Transverse colon (tissue), 4 donors: ENCODE measurements at places on chromosomes 2 and 18.

- no peak for DNase-seq
Measured at GRCh38 chr2:46544581-46544980, 65.2 kb downstream of the TMEM247 start.

DNA sequence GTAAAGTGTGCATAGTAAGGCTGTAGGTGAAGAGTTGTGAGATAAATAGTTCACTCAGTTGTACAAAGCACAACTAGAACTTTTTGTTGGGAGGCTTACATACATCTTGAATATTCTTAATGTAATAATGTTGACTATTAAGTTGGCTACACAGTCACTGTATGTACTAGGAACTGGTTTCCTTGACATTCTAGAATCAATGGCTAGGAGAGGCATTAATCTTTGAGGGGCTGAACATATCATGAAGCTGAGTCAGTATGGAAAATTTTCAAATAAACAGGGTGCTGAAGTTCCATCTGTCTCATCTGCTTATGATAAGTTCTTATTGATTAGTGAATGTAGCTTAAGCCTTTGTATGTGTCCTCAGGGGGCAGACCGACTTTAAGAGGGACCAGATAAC lies 23.4 kb downstream of the METTL21A start:
- no peak for DNase-seq

DNA sequence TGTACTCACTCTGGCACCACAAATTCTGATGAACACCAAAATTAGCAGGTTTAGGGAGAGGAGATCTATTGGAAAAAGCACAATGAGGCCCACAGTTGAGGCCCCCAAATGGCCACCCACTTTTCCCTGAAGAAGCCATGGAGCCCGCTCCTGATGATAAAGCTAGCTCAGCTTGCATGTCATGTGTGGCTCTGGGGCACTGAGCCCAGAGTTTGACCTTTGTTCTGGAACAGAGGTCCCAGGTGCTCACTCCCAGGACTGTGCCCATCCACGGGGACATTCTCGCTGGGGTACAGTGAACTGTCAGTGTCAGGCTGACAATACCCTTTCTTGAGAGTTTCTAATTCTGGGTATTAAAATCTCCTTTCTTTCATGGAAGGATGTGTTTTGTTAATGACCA lies 36.2 kb downstream of the XDH start:
- no peak for DNase-seq

DNA sequence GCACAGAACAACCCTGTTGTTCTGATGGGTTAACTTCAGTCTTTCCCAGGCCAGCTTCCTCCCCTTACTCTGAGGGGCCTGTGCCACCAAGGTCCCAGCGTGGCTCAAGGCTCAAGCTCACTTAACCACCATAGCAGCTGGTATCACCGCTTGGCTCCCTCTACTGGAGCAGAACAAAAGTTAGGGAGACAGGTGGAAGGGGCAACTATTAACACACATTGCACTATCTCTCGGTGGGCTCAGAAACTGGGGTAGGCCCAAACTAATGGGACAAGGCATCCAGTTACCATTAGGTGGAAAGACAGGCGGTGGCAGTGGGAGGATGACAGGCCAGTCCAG lies 88.7 kb upstream of the ATL2 start:
- DNase-seq: peak; percentile 35

- DNase-seq: no peak
Measured at GRCh38 chr18:7779211-7779610, 212.1 kb downstream of the PTPRM start.

DNA sequence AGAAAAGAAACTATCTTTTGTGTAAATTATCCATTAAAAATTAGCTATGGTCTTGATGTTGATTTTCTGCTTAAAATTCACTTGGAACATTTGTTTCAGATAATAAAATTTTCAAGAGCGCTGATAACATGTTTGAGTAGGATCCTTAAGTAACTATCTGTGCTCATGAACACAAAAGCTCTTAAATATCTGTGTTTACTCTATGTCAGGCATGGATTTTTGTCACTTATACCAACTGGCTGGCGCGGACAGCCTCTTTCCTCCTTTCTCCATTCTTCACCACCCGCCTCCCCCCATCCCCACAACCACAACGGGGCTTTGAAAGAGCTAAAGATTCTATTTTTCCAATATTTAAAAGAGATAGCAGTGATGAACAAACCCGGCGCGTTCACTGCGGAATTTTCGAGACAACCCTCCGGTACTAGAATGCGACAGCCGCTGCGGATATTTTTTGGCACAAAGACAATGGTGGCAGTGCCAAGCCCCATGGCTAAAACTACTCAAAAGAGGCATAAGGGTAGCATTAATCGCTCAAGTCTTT lies 181.5 kb downstream of the TCF4 start:
- DNase-seq: no peak

GRCh38 chr2:239544918-239545465 lies 144.2 kb upstream of the HDAC4 start:
- no peak for DNase-seq

DNA sequence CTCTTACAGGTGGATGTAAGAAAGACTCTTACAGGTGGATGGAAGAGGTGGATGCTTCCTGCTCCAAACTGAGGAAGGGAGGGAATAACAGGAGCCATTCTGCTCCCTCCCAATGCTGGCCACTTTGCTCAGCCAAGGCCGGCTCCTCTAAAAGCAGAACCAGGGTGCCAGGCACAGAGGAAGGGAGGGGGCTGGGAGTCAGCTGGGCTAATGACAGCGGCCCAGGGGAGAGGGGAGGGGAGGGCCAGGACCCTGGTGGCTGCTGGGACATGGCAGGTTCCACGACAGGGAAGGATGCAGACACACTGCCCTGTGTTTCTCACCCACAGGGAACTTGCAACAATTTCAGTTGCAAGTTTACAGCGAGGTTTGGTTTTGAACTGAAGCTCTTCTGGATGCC lies 173.4 kb downstream of the ANAPC1 start:
- no peak for DNase-seq

DNA sequence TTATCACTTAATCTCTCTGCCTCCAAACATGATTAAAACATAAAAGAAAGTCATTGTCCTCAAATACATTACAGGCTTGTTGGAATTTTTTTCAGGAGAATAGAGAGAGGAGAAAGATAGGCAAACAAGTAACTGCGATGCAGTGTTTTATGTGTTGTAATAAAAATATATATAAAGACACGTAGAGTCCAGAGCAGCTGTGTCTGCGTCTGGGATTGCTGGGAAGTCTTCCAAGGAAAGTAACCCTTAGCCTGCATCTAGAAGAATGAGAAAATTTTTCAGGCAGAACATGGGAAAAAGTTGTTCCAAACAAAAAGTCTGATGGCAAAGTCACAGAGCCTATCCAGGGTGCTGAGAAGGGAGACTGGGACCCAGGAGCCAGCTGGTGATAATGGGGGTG lies 91.8 kb upstream of the ST6GAL2 start:
- no peak for DNase-seq

- no peak for DNase-seq
Measured at GRCh38 chr2:134136731-134137130, 117.1 kb upstream of the MGAT5 start.

DNA sequence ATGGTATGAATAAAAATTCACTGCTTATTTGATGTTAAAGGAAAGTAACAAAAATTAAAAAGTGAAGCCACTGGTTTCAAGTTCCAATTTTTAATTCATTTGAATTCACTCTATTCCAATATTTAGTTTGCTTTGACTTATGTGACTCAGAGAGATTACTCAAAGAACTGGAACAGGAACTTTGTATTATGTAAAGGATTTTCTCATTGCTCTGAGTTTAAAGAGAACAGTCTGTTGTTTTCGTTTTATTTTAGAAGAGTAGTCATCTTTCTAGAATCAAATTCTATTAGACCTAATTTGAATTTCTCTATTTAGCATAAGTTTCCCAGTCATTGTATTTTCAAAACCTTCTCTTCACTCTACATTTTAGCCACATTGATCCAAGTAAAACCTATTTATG lies 300.1 kb upstream of the SLC8A1 start:
- DNase-seq: no peak

GRCh38 chr2:112229348-112229747 lies 25.5 kb downstream of the ZC3H8 start:
- DNase-seq: no peak

DNA sequence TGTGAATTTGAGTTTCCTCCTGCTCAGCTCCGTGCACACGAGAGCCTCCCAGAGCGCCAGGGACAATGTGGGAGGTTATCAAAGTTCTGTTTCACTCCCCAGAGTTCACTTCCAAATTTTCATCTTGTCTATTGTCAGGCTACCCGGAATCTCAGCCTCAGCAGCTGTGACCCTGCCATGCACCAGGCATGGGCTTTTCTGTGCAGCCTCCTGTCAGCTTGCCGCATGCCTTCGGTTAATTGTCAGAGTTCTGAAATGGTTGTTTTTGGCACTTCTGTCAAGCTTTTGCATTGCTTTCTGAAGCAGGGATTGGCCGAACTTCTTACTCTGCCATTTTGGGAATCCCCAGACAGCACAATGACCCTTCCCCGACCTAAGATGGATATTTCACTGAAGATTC lies 60.4 kb downstream of the SH3YL1 start:
- no peak for DNase-seq

GRCh38 chr2:237181844-237182243 lies 96.2 kb downstream of the COPS8 start:
- no peak for DNase-seq

DNA sequence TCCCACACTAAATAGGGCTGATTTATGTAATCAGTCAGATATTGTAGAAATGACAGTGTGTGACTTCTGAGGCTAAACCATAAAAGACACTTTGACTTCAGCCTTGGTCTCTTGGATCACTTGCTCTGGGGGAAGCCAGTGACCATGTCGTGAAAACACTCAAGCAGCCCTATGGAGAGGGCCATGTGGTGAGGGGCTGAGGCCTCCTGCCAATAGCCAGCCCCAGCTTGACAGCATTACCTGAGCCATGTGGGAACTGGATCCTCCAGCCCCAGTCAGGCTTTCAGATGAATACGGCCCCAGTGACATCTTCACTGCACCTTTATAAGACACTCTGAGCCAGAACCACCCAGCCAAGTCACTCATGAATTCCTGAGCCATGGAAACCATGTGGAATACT lies 20.8 kb downstream of the TNS1 start:
- DNase-seq: no peak

GRCh38 chr2:35463805-35464596 lies 891.6 kb upstream of the CRIM1 start:
- DNase-seq: no peak

GRCh38 chr2:178422097-178422496 lies 28.9 kb downstream of the PRKRA start:
- DNase-seq: no peak

DNA sequence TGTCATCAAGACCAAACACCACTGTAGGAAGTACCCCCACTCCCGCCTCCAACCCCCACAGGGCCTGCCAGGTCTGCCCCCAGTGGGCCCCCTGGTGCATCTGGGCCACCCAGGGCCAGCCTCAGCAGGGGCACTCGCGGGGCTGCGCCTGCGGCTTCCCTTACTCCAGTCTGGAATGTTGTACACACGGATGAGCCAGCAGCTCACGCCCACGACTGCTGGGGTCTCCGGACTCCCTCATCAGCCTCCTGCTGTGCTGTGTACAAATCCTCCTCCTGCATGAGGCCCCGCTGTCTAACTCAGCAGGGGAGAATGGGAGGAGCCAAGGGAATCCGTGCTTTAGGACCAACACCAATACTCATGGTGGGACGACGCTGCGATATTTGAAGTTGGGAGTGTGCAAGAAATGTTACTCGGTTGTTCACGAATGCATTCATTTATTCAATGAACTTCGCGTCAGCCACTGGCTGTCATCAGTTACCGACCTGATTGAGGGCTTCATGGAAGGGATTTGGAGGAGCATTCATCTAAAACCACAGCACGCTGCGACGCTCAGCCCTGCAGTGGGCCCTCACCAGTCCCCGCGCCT lies 654 bp upstream of the ASB1 start:
- no peak for DNase-seq

GRCh38 chr2:179824961-179825360 lies 36.5 kb downstream of the ZNF385B start:
- no peak for DNase-seq

- DNase-seq: no peak
Measured at GRCh38 chr2:220117025-220117424, 489.6 kb downstream of the SLC4A3 start.

GRCh38 chr18:57435846-57436190 lies 644 bp downstream of the ONECUT2 start:
- no peak for DNase-seq

- no peak for DNase-seq
Measured at GRCh38 chr2:175842996-175843395, 159.1 kb downstream of the LNPK start.

DNA sequence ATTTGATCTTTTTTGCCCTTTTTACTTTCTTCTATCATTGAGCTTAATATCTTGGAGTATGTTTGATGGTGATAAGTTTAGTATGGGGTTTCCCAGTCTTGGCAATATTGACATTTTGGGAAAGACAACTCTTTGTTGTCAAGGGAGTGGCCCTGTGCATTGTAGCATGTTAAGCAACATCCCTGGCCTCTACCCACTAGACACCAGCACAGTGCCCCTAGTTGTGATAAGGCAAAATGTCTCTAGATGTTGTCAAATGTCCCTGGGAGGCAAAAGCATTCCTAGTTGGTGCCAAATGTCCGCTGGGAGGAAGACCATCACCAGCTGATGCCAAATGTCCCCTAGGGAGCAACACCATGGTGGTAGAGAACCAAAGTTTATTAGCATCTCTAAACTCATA lies 28.2 kb downstream of the GULP1 start:
- no peak for DNase-seq

GRCh38 chr2:160576054-160576499 lies 82.5 kb upstream of the RBMS1 start:
- no peak for DNase-seq

- no peak for DNase-seq
Measured at GRCh38 chr18:2572171-2572569, 813 bp downstream of the NDC80 start.

DNA sequence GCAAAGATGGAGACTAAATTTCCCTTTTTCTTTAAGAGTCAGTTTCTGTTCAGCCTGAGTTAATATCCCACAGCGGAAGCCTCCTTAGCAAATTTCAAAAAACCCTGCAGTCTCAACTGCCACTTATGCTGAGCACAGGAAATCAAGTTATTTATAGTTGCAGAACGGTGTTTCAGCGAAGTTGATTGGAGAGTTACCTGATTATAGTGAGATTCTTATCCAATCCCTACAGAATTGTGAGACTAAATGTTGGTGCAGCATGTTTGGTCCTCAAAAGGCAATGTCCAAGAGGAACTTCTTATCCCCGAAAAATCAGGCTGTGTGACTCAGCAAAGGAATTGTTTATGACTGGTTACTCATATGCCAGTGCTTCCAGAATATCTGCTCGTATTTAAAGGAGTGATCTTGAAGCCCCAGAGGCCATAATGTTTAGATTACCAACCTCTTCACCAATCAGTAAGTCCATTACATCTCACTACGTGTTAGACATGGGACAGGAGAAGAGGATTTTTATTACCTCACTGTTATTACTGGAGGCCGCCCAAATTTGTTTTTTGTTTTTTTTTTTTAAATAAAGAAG lies 67.9 kb downstream of the LRRFIP1 start:
- DNase-seq: no peak

- DNase-seq: no peak
Measured at GRCh38 chr2:40480073-40480472, 28.2 kb upstream of the SLC8A1 start.

GRCh38 chr2:6159606-6160005 lies 467.4 kb downstream of the SOX11 start:
- no peak for DNase-seq

GRCh38 chr18:8957731-8958130 lies 144.8 kb upstream of the NDUFV2 start:
- DNase-seq: no peak

- DNase-seq: no peak
Measured at GRCh38 chr2:109507217-109507616, 106.5 kb downstream of the SEPTIN10 start.

- DNase-seq: no peak
Measured at GRCh38 chr2:8196316-8196715, 485.5 kb upstream of the ID2 start.

- DNase-seq: no peak
Measured at GRCh38 chr2:6845903-6846302, 19.8 kb downstream of the CMPK2 start.
